Stimulated activated naive B cell treated with anti-CD40 and anti-IgM and Interleukin-4, amounts not matched to agents 10 μg/mL and 1 μg/mL and 100 μg/mL, for 72 hours (primary cell): ENCODE measurements at places on chromosomes 6 and 20.

DNA sequence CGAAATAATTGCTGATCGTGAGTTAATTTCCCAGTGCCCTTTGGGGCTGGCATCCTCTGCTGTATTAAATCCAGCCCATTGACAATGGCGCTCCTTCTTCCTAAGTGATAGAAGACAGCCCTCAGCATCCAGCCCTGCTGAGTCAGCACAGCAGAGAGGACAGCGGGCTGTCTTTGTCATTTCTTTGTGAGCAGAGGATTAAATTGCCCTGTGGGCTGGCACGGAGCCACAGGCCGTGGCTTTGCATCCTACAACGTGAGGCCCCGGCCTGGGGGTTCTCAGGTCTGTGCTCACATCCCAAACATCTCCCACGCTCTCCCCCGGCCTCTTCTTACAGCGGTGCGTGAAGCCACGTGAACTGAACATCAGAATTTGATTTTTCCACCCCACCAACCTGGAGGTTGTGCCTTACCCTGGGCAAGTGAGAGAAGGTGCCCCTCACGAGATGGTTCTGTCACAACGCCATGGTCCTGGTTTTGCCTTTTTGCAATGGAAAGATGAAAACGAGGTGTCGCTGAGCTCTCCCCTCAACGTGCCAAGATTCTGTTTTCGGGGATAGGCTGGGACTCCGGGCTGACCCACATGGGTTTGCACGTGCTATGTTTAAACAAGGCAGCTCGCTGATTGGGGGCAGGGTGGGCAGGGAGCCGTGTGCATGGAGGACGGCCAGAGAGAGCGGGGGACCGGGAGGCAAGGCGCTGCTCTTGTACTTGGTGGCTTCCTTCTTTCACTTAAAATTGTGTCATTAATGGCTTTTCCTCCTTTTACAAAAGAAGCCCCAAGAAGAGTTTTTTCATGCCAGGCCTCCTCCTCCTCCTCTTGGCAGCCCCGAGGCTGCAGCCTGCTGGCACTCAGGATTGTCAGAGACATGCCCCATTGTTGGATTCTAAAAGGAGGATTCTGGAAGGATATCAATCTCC is 19.5 kb downstream of the CDH4 start:
- no peak for DNase-seq

GRCh38 chr6:155116571-155116910 is 121.4 kb downstream of the TIAM2 start:
- DNase-seq = no peak

DNA sequence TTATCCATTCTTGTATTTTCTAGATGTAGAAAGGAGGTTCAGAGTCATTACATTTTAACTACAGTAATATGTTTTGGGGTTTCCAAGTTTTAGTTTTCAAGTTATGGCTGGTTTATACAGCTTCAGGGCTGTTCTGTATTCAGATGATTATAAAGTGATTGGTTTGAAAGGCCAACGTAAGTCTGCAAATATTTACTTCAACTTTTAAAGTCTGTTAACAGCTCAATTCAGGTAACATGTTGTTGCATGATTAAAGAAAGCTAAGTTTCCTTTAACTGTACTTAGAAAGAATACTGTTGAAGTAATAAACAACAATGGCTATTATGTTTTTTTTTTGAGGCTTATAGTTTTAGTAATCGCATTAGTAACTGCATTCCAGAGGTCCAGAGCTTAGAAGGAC is 22.8 kb upstream of the GCLC start:
- no peak for DNase-seq

- DNase-seq = no peak
Measured at GRCh38 chr20:19212469-19212815, at the start of gene SLC24A3. Gene SLC24A3, plus strand, starts transcription at chr20:19212642.

- no peak for DNase-seq
Measured at GRCh38 chr6:166450167-166450873, 67.6 kb upstream of the MPC1 start.

GRCh38 chr6:169415179-169415578 is 161.5 kb upstream of the THBS2 start:
- no peak for DNase-seq
